Adipocyte (in vitro differentiated cells): ENCODE measurements at places on chromosomes 1 and 21.

DNA sequence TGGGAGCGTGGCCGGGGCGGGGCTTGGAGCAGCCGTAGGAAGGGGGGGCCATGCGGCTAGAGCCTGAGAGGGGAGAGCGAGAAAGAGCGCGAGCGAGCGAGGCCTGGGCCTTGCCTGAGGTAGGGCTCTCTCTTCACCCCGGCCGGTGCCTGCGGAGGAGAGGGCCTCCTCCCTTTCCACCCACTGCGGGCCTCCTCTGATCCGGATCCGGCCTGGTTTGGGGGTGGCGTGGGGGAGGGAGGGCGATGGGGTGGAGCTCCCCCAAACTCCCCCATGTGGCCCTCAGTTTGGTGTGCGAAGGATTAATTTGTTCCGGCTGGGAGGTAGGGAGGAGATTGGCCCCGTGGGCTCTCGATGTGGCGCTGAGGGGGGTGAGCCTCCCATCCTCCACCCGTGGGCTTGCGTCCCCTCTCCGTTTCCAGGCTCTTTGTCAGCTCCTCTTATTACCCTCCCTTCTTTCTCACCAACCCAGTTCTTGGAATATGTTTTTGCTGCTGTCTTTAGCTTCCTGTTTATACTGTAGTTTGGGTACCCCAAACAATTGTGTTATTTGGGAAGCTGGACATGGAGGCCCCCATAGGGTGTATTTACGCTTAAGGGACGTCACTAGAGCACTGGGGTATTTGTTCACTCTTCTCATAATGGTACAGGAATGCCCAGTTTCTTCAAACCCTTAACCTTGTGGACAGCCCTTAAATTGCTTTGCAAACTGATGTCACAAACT is 685 bp downstream of the UBAP2L start:
- peak; percentile 81 for DNase-seq

GRCh38 chr1:155941845-155942531 is 550 bp downstream of the RXFP4 start:
- no peak for DNase-seq

GRCh38 chr1:63868268-63868781 is 94.5 kb downstream of the ROR1 start:
- DNase-seq = no peak

DNA sequence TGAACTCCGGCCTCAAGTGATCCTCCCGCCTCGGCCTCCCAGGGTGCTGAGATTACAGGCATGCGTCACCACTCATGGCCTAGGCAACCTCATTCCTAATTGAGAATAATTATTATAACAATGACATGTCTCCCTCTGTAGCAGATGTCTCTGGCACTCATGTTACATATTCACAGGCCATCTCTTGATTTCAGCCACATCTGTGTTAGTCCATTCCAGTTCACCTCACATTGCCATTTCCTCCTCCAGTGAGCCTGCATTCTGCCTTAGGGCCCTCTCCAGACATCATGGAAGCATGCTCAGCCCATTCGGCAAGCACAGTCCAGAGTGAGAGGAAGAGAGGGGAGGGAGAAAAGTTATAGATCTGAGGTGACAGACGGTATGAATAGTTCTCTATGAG is 32.5 kb downstream of the CDKN2C start:
- no peak for DNase-seq

DNA sequence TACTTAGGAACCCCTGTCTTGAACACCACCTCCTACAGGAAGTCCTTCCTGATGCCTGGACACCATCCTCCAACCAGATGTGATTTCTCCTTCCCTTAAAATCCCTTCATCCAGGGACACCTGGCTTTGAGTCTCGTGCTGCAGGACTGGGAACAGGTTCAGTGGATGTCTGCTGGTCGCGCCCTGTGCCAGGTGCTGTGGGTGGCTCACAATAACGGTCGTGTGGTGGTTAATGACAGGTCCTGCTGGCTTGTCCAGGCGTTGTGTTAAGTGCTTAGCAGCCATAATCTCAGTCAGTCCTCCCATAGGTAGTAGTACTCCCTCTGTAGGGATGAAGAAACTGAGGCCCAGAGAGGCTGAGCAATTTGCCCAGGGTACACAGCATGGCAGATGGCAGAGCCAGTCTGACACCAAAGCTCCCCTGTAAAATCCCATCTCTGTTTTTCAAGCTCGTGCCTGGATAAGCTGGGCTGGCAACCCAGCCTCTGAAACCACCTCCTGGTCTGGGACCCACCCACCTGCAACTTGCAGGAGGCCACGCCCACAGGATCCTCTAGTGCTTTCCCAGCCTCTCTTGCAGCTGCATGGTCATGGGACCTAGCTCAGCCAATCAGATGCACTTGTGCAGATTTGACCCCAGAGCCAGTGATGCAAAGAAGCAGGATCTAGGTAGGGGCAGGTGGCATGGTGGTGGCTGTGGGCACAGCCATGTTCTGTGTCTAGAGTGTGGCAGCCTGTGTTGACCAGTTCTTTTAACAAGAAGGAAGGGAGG is 106.0 kb upstream of the IFFO2 start:
- DNase-seq = no peak

GRCh38 chr1:12409681-12410080 is 179.9 kb downstream of the VPS13D start:
- peak; percentile 16 for DNase-seq

GRCh38 chr1:152968248-152968647 is 2.2 kb upstream of the SPRR4 start:
- no peak for DNase-seq

GRCh38 chr1:186983327-186983726 is 154.6 kb downstream of the PLA2G4A start:
- DNase-seq = peak; percentile 88

GRCh38 chr1:221916176-221916575 is 174.3 kb upstream of the DUSP10 start:
- DNase-seq = no peak

- DNase-seq = peak; percentile 90
Observed at GRCh38 chr1:35718492-35719336, at the start of gene C1orf216. C1orf216 (minus strand) TSS chr1:35718884; CDS start chr1:35716321, 2,563 bp downstream.

DNA sequence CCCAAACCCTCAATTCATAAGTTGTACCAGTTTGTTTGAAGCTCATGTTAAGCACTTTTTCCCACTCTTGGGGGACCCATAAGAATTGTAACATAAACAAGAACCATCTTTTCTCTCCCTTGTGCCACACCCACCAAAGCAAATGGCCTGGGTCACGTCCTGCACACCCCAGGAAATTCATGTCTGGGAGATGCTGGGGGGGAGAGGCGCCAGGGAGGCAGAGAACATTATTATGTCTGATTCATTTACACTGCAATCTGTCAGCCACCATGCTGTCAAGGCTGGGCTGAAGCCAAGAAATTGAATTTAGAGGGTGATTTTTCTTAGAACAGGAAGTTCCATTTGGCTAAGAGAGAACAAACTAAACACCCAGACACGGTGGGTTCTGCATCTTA is 37.2 kb upstream of the IPO9 start:
- peak; percentile 64 for DNase-seq

DNA sequence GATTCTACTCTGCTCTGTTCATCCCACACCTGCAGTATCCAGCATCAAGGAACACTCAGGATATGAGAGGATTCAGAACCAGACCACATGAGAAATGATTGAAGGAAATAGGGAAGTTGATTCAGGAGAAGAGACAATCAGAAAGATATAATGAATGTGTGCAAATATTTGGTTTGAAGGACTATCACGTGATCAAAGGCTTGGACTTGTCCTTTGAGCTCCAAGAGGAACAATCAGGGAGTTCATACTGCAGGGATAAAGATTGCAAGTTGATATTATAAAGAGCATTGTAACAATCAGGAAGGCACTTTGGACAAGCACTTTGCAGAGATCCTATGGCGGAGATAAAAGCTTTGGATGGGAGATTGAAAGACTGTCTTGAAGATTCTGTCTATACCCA is 13.9 kb upstream of the PIGM start:
- DNase-seq = no peak

- DNase-seq = no peak
Observed at GRCh38 chr1:84991097-84991920, 5.6 kb downstream of the MCOLN2 start.

DNA sequence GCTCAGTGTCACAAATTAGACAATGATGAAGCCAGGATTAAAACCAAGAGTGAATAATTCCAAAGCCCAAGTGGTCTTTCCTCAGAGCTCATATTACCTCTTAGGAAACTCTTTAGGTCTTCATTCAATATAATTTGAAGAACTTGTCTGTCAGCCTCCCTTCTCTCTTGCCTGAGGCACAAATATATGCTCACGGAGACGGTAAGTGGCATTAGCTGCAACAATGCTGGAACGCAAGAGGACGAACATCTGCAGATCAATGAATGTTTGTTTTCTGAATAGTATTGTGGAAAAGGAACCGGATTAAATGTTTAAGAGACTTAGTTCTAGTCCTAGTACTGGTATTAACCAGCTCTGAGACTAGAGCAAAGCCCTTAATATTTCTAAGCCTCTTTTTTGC is 39.7 kb upstream of the LYST start:
- no peak for DNase-seq

GRCh38 chr1:217660353-217661062 is 29.4 kb downstream of the SPATA17 start:
- DNase-seq = peak; percentile 57

- DNase-seq = no peak
Observed at GRCh38 chr1:204623365-204623893, 62.1 kb downstream of the LRRN2 start.

DNA sequence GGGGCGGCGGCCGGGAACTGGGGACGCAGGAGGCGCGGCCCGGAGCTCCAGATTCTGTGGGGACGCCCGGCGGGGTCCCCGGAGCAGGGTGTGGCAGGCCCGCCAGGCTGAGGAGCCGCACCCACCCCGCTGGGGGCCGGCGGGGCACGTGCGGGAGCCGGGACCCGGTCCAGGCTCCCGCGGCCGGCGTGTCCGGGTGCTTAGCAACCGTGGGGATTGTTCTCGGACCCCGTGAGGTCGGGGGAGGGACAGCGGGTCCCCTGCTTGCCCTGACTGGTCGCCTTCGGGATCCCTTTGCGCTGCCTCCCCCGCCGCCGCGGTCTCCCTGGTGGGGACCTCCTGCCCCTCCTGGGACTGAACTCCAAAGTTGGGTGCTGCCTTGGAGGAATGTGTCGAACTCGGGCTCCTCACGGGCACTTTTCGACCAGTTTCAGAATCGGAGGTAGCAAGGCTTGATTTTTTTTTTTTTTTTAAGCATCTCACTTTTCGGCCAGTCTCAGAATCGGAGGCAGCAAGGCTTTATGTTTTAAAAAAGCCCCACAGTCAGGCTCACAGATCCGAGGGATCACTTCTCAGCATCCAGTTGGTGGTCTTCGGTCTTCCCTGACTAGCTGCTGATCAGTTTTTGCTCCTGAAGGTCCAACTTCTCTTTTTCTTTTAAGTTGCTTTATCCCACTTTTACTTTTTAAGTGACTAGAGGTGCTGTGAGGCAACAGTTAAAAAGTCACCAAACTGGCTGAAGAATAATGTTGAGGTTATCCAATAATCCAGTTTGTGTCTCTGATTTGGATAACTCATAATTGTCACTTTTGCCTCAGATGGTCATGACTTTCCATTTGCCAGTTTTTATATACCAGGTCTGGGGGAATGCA is 648 bp downstream of the FAM76A start:
- DNase-seq = peak; percentile 69

GRCh38 chr1:3498986-3499385 is 44.5 kb downstream of the ARHGEF16 start:
- no peak for DNase-seq

- no peak for DNase-seq
Observed at GRCh38 chr1:231216498-231216897, 24.5 kb upstream of the GNPAT start.

DNA sequence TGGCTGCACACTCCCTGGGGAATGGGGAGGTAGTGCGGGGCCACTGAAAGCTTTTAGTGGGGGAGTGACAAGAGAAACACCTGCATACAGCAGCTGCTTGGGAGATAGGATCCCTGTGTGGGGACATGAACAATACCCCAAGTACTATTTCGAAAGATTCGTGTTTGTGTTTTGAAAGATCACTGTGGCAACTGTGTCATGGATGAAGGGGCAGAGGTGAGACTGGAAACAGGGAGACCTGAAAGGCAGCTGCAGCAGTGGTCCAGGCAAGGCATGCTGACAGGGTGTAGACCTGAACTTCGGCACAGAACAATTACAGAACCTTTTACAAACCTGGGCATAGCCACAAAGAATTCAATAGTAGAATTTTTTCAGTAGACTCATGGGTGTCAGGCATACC is 32.9 kb downstream of the TENT5C start:
- DNase-seq = no peak

DNA sequence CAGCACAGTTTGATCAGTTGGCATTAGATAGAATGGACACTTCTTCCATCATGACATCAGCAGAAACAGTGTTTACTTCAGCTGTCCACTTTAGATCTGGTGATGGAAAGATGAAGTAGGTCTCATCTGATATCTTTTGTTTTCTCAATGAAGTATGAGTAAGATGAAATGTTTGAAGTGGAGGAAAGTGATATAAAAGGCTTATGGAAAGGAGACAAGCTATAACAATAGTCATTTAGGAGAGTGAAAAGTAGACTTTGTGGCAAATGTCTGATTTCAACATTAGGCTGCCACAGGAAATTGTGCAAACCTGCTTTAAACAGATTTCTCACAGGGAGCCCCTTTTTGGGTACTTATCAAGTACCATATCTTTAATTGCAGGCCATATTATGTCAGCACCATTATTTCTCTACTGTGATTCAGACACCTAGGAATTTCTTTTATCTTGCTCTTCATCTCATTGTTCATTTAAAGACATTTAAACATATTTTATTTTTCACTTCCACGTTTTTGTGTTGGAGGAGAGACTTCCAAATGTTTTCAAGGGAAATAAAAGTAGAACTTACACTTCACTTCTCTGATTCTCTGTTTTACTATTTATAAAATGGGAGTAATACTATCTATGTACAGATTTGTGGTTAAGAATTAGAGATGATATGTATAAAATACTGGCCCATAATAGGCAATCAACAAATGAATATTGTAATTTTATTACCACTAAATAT is 18.1 kb downstream of the PDC start:
- DNase-seq = peak; percentile 56

DNA sequence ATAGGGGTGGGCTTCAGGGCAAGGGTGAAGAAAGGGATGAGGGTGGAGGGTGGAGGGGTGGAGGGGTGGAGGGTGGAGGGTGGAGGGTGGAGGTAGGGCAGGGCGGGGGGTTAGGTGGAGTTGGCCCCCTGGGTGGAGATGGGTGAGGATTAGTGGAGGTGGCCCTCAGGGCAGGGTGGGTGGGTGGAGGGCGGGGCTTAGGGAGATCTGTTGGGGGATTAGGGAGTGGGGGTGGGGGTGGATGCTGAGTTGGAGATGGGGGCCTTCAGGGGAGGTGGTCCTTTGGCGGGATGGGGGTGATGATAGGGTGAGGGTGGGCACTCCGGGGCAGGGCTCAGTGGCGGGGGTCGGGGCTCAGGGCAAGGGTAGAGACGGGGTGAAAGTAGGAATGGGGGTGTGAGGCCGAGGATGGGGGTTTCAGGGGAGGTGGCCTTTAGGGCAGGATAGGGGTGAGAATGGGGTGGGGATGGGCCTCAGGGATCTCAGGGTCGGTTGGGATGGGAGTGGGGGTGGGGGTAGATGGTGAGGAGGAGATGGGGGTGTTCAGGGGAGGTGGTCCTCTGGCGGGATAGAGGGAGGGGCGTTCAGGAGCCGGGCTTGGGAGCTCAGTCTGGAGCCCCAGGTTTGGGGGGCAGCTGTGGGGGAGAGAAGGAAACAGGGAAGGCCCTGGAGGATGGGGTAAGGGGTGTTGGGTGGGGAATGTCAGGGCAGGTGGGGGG is 800 bp upstream of the DNMT3L start:
- no peak for DNase-seq

- DNase-seq = no peak
Observed at GRCh38 chr1:229000187-229000586, 264.9 kb downstream of the RHOU start.
